CD4-positive, alpha-beta T cell treated with Interleukin-2 at 100 ng/mL for 4 hours (primary cell): ENCODE measurements at places on chromosomes 13 and 19.

GRCh38 chr13:81682081-81682630, 1341.2 kb upstream of the SPRY2 start:
- DNase-seq: no peak

GRCh38 chr13:69828527-69828926, 279.1 kb upstream of the ATXN8OS start:
- no peak for DNase-seq

GRCh38 chr19:17703824-17704463, 15.3 kb upstream of the MAP1S start:
- DNase-seq: peak; percentile 64

DNA sequence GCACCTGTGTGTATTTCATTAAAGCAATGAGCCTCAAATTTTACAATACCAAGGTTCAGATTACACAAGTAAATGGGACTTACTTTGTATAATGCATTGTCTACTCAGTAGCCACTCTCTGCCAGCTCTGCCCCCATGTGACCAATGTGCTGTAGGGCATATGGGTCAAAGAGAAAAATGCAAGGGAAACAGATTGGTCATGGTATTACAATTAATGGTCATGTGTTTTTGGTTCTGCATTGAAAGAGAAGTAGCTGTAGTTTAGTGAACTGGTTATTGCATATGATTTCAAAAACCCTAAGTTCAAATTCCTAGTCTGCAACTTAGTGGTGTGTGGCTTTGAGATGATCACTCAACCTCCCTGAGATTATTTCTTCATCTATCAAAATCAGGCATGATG, 545.4 kb downstream of the SUCLA2 start:
- DNase-seq: no peak

DNA sequence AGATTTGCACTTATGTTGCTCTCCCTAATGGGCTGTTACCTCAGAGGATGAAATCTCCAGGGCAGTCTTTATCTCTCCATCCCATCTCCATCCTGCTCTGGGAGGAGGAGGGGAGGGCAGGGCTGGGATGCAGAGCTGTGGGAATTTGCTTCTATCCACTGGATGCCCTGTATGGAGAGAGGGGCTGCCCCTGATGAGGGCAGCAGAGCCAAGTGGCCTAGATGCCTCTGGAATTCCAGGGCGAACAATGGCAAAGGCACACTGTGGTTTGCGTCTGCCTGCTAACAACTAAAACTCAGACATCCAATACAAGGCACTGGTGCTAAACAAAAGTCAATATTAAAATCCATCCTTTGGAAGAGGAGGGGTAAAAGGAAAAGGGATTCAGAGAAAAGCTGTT, 165.1 kb downstream of the COG6 start:
- DNase-seq: no peak
